ENCODE measurements at places on chromosomes 5 and 9.

DNA sequence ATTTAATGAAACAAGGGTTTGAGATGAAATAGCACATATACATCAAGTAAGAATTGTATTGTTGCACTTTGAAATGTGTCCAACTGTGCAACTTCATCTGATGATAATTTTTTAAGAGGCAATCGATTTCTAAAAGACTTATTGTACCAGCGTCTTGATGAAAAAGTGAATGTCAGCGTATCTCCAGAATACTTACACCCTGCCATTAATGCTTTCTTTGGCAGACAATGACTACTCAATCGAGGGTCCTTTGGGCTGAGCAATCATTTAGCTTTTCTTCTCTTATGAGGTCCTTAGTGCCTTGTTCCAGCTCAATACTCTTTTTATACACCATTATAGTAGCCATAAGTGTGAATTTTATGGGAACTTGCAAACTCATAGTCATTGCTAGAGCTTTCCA is 4.7 kb downstream of the TLE1 start:
- no peak for DNase-seq
- H3K27ac ChIP-seq: no peak overlapping the region
- no peaks in the 10 kb centered on the region for H3K36me3 ChIP-seq
- no peaks in the 10 kb centered on the region for H3K4me1 ChIP-seq
- H3K4me3 ChIP-seq: no peak overlapping the region

GRCh38 chr9:95504053-95504963 is 12.5 kb downstream of the PTCH1 start:
- peak; percentile 60 for DNase-seq
- H3K27ac ChIP-seq: no peak overlapping the region
- H3K4me3 ChIP-seq: peak overlapping the region; percentile 74
- H3K4me1 ChIP-seq: peaks cover 28% of the 10 kb centered on the region
- H3K27me3 ChIP-seq: no peaks in the 10 kb centered on the region
- no peaks in the 10 kb centered on the region for H3K36me3 ChIP-seq

DNA sequence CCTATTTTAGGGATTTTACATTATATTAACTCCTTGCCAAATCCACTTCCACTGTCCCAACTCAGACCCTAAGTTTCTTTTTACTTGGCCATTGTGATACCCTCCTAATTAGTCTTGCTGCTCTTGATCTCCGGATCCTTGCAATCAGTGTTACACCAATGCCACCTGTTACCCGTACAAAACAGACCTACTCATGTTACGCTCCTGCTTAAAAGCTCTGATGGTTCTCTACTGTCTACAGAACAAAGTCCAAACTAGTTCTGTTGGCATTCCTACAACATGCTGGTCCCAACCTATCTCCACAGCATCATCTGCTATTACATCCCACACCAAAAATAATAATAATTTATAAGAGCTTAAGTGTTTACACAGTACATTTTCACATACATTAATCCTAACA is 9.8 kb downstream of the ECPAS start:
- no peak overlapping the region for H3K27ac ChIP-seq
- no peaks in the 10 kb centered on the region for H3K36me3 ChIP-seq
- no peak for DNase-seq
- no peaks in the 10 kb centered on the region for H3K4me1 ChIP-seq
- no peaks in the 10 kb centered on the region for H3K27me3 ChIP-seq
- H3K4me3 ChIP-seq: no peak overlapping the region

GRCh38 chr5:132947671-132948070 is 15.8 kb downstream of the AFF4 start:
- H3K27ac ChIP-seq: no peak overlapping the region
- DNase-seq: no peak
- H3K4me1 ChIP-seq: no peaks in the 10 kb centered on the region
- no peaks in the 10 kb centered on the region for H3K27me3 ChIP-seq
- H3K36me3 ChIP-seq: no peaks in the 10 kb centered on the region

GRCh38 chr9:127033789-127034188 is 88.6 kb downstream of the ANGPTL2 start:
- H3K4me3 ChIP-seq: no peak overlapping the region
- no peak for DNase-seq
- H3K4me1 ChIP-seq: no peaks in the 10 kb centered on the region
- H3K27ac ChIP-seq: no peak overlapping the region
- H3K36me3 ChIP-seq: no peaks in the 10 kb centered on the region

- H3K4me1 ChIP-seq: no peaks in the 10 kb centered on the region
- H3K27ac ChIP-seq: no peak overlapping the region
- no peak for DNase-seq
- H3K36me3 ChIP-seq: no peaks in the 10 kb centered on the region
These were observed 258.2 kb upstream of the MAP3K1 start for GRCh38 chr5:56557198-56557597.
